ENCODE measurements at places on chromosomes 3 and 15.

- peak; percentile 8 for DNase-seq
These were observed 124.6 kb downstream of the ARRDC4 start for GRCh38 chr15:98085003-98085639.

- DNase-seq = no peak
These were observed at the start of gene ACKR4 for GRCh38 chr3:132596816-132597433. ACKR4 (plus strand) TSS chr3:132597270; CDS start chr3:132600398, 3,128 bp downstream.

DNA sequence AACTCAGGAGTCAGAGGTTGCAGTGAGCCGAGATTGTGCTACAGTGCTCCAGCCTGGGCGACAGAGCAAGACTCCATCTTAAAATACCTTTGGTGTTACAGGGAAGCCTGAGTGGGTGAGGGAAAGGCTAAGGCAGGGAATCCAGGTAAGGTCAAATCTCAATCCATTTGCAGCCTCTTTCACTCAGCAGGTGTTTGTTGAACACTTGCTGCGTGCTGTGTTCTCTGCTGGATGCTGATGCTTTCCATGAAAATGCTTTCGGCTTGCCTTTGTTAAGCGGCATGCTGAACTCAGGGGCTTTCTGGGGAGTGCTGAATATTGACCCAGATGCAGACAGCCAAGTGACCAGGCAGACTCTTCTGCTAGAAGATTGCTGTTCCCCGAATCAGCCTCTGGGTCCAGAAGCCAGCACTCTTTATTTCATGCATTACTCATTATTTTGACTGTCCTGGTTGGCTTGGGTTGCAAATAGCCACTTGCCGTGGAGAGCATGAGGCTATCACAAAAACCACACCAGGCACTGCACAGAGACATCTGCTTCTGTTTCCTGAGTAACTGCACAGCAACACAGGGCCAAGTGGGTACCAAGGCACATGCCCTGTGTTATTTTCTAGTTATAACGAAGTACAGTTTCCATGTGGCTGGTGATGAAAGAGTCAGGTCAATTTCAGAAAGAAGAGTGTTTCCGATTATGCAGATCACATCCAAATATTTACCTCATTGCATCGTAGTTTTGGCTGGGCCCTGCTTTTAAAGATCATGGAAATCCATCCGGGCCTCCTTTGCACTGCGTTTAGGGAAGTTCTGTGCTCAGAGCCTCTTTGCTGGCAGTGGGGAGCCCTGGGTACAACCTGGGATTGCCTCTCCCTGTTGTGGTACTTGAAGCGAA lies 88.6 kb downstream of the THSD4 start:
- DNase-seq = no peak

DNA sequence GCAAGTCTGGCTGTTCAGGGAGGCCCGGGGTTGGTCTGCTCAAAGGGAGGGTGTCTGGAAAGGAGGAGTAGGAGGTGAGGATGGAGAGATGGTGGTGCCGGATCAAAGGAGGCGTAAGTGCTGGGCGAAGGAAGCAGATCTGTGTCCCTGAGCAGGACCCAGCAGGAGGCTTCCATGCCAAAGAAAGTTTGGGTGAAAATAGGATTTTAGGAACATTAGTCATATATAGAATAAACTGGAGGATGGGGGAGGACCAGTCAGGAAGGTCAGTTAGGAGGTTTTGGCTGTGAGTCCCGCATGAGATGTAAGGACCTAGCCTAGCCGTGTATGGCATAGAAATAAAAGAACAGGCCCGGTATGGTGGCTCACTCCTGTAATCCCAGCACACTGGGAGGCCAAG lies 28.6 kb upstream of the VPS8 start:
- DNase-seq = no peak

DNA sequence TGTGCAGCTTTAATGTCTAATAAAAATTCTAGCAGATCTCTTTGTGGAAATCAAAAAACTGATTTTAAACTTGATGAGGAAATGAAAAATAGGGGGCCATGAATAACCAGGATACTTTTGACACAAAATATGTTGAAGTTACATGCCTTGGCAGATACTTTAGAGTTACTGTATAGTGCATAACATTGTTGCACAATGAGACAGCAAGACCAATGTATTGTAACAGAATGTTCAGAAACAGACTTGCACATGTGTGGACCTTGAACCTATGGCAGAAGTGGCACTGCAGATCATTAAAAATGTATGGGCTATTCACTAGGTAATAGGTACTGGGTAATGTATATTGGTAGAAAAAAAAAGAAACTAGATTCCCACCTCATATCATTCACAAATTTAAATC lies 343.0 kb upstream of the ARL6 start:
- DNase-seq = no peak

- no peak for DNase-seq
These were observed 93.8 kb downstream of the FHIT start for GRCh38 chr3:61157414-61157813.

GRCh38 chr15:44157679-44158078 lies 37.4 kb downstream of the FRMD5 start:
- no peak for DNase-seq

- DNase-seq = no peak
These were observed 835.0 kb downstream of the TBL1XR1 start for GRCh38 chr3:176362191-176362731.

GRCh38 chr3:147428326-147428725 lies 19.2 kb downstream of the ZIC1 start:
- no peak for DNase-seq

DNA sequence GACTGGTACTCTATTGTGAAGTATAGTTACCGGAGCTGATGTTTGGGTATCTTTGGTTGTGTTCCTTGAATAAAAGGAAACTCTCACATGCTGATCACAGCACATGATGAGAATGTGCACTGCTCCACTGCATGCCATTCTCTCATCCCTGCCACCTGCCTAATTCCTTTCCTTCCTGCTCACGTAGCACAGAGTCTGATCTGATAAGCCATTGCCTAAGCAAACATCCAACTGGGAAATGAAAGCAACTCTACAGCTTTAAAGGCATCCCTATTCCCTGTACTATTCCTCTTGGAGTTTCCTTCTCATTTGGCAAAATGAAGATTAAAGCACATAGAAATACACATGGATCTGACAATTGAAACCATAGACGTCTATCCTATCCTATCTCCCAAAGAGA lies 359.8 kb downstream of the C3orf38 start:
- DNase-seq = no peak

- no peak for DNase-seq
These were observed 269.1 kb downstream of the SCAPER start for GRCh38 chr15:76636059-76636458.

- DNase-seq = no peak
These were observed 9.7 kb upstream of the XIRP1 start for GRCh38 chr3:39202094-39202493.

- DNase-seq = no peak
These were observed 850.0 kb downstream of the EPHA3 start for GRCh38 chr3:89957451-89957850.

DNA sequence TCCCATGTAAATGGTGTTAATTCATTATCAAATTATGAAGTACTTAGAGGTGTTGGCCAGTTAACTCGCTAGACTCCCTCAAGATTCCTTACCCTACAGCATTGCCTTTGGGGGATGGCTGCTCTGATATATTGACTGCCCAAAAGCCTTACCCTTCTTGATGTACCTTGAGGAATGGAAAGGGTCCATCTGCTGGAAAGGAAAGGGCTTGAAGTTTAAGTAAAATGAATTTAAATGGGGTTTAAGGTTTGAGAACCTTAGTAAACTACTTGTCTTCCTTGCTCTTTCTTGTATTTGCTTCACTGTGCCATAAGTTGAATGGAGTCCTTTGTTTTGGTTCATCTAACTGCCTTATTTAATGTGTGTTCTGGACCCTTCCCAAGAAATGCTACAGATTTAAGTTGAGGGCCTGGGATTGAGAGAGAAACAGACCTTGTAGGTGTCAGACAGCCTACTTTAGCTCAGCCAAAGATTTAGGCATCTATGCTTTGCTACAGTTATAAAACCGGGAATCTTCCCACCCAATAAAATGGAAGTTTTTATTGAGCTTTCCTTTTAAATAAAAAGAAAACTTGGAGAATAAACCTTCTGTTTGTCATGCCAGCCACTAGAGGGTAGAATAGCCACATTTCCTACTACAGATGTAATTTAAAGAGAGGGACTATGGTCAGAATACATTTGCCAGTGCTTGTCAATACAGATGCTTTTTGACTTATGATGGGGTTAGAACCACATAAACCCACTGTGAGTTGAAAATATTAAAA lies 25.3 kb downstream of the CMSS1 start:
- no peak for DNase-seq

- DNase-seq = no peak
These were observed 121.6 kb downstream of the TMEM108 start for GRCh38 chr3:133159498-133160475.

Measured in activated naive CD8-positive, alpha-beta T cell treated with anti-CD3 and anti-CD28 coated beads, Interleukin-2, amount 50 U/mL, for 24 hours (primary cell).